H1 (cell line): ENCODE measurements at places on chromosomes 12 and 14. TPM values are rescaled to one million over a fixed set of nuclear protein-coding genes. Genes with fewer than 3 reads are reported as not detected.

GRCh38 chr12:110029290-110029815 is 19.0 kb downstream of the C12orf76 start:
- DNase-seq = no peak

DNA sequence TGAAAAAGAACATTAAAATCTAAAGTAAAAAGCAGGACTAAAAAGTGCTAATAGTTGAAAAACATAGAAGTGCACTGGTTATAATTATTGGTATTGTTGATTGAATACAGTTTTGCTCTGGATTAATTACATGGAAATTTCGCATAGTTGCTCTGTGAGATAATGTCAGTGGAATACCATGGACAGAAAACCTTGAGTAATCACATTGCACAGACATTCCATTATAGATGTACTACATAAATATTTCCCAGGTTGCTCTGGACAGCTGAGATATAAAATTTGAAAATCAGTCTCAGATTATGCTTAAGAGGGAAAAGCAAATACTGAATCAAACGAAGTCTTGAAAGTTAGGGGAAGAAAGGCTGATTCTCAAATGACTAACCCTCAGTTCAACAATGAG is 439.3 kb upstream of the FLRT2 start:
- DNase-seq = no peak

DNA sequence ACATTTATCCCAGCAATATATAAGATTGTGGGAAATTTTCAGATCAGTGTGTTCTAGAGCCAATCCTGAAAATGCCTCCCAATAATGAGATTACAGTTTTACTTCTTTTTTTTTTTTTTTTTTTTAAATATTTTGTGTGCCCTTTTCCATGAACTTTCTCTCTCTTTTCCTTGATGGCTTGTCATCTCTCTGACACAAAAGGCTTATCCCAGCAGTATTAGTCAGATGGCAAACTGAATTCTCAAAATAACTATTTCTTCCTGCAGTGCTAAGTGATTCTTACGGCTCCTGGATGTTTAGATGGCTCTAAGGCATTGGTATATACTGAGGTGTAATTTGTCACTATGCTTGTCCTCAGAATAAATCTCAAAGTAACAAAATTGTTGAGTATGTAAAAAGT is 86.7 kb downstream of the LRP6 start:
- DNase-seq = no peak

GRCh38 chr14:60212503-60213371 is 36.3 kb upstream of the PPM1A start:
- no peak for DNase-seq

DNA sequence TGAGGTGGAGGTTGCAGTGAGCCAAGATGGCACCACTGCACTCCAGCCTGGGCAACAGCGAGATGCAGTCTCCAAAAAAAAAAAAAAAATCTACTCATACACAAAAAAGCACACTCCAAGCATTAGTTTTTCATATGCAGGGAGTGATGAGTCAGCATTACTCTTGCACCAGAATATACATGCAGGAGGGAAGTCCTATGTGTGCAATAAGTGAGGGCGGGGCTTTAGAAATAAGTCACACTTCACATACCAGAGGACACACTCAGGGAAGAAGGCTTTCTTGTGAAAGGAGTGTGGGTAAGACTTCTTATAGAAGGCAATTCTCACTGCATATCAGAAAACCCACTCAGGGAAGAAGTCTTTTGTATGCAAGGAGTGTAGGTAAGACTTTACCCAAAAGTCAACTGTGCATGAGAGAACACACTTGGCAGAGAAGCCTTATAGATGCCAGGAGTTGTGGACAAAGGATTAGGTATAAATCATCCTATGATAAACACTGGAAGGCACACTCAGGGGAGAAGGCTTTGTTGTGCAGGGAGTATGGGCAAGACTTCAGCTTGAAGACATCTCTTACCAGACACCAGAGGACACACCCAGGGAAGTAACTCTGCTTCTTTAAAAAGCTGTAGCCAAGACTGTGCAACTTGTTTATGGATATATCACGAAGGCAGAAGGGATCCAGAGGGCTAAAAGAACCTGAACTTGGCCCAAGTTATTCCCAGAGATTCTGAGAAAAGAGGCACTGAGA is 50.5 kb downstream of the ATF7 start:
- no peak for DNase-seq

- DNase-seq = no peak
Observed at GRCh38 chr14:59819446-59820088, 51.0 kb downstream of the RTN1 start.

DNA sequence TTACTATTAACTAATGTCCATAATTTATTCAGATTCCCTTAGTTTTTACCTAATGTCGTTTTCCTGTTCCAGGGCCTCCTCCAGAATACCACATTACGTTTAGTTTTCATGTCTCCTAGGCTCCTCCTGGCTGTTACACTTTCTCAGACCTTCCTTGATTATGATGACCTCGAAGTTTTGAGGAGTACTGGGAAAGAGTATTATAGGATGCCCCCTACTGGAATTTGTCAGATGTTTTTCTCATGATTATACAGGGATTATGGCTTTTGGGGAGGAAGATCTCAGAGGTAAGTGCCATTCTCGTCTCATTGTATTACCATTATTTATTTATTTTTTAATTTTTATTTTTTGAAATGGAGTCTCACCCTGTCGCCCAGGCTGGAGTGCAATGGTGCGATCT is 17.7 kb upstream of the C1S start:
- DNase-seq = no peak

GRCh38 chr14:71322655-71323250 is 415.5 kb downstream of the PCNX1 start:
- no peak for DNase-seq

DNA sequence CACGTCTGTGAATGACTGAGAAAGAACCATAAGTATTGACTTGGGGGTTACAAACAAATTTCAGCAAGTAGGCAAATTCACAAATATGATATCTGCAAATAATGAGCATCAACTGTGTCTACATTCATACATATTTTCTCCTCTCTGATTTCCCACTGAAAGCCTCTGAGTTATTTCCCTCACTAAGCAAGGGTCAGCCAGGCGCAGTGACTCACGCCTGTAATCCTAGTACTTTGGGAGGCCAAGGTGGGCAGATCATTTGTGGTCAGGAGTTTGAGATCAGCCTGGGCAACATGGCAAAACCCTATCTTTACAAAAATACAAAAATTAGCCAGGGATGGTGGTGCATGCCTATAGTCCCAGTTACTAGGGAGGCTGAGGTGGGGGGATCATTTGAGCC is 80.8 kb downstream of the SLC25A21 start:
- no peak for DNase-seq

DNA sequence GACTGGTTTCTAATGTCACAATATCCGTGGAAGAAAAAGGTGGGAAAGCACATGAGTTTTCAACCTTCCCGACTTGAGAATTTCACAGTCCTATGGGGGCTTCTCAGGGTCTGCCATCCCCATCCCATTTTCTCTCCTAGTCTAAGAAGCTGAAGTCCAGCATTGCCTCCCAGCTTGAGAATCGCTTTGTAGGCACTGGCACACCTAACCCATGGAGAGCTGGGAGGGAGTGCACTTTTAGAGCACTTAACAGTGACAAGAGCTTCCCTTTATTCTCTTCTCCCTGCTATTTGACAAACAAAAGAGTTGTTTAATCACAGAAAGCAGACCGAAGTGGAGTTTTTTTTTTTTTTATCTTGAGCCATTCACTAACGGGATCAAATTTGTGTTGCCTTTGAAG is 22.8 kb upstream of the SRRM4 start:
- DNase-seq = no peak

Gene ADAM21
- not detected in 2 replicates for total RNA-seq
